ENCODE measurements at places on chromosomes 11 and 22.
A peak's percentile ranks its signal among the peaks of the same experiment; 100 is the strongest.

GRCh38 chr11:95570845-95571244 lies 218.7 kb downstream of the FAM76B start:
- DNase-seq, result no peak

DNA sequence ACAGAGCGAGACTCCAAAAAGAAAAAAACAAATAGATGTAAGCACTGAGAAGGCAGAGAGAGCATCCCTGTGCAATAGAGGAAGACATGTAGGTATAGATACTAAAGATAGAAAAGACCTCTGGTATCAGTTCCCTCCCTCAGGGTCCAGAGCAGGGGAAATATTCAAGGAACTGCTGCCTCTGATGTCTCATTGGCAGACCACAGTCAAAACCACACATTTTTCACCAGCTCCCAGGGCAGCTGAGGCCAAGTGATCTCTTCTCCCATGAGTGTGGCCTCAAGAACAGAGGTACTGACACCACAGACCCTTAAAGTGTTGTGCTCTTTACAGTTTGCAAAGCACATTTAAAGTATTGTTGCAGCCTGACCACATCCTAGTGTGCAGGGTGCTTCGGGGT lies 288.5 kb downstream of the NTM start:
- DNase-seq, result no peak

- DNase-seq, result no peak
Observed at GRCh38 chr11:7449841-7450214, 35.5 kb upstream of the OLFML1 start.

DNA sequence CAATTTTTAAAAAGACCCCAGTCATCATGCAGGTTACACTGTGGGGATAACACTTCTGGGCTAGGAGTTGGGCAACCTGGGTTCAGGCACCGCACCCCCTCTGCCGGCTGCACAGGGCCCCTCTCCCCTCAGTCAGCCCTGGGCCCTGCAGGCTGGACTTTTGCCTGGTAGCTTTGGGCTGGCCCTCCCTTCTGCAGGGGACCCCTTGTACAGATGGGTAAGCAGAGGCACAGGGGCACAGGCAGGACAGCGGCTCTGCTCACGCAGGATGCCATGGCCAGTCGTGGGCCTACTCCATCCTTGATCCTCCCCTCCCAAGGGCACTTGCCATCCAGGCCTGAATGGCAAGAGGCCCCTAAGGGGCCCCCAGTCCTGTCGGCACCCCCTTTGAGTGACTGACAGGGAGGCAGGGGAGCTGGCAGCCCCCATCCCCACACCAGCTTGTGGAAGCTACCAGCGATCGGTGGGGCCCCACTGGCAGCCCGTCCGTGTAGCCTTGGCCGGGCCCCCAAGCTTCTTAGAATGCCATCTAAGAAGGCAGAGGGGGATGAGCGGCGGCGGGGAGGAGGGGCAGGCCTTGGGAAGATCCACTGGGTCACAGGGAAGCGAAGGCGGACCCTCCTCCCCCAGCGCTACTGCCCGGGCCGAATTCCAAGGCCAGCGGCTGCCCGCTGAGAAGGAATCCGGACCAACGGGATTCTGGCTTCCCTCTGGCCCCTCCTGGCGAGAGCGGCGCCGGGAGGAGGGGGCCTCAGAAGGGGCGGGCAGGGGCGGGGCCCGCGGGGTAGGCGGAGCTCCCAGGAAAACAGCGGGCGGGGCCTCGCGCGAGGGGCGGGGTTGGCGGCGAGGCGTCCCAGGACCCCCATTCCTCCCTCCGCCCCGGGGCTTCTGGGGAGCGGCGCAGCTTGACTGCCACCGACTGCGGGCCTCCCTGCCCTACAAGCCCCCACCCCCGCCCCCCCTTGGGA lies 6.8 kb upstream of the CHKA start:
- DNase-seq, result peak; percentile 93

GRCh38 chr11:45067966-45068365 lies 78.5 kb upstream of the PRDM11 start:
- no peak for DNase-seq

GRCh38 chr11:67050139-67050538 lies 6.5 kb upstream of the RHOD start:
- DNase-seq, result no peak

DNA sequence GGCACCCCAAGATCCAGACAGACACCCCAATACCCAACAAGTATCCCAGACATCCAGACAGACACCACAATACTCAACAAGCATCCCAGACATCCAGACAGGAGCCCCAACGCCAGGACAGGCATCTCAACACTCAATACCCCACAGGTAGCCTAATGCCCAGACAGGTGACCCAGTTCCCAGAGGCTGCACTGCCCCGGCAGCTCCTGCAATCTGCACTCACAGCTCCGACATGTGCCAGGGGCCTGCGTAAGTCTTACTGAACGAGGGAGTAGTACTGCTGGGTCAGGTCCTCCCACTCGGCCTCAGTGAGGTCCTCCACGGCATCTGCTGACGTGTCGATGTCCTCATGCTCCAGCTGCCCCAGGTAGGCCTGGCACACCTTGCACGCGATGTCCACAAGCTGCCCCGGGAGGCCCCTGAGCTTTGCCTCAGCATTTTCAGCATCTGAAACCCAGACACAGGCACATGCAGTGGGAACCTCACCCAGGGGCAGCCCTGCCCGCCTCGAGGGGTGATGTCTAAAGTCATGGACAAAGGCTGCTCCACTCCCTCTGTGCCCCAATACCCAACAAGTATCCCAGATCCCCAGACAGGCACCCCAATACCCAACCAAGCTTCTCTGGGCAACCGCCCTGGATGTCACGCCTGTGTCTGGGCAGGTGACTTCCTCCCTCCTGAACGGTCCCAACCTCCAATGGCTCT lies 16.6 kb downstream of the TTLL8 start:
- DNase-seq, result no peak
